ENCODE measurements at places on chromosomes 3 and 15.
A peak's percentile ranks its signal among the peaks of the same experiment; 100 is the strongest.

GRCh38 chr15:38085931-38086568 is 151.6 kb downstream of the TMCO5A start:
- peak; percentile 25 for DNase-seq

DNA sequence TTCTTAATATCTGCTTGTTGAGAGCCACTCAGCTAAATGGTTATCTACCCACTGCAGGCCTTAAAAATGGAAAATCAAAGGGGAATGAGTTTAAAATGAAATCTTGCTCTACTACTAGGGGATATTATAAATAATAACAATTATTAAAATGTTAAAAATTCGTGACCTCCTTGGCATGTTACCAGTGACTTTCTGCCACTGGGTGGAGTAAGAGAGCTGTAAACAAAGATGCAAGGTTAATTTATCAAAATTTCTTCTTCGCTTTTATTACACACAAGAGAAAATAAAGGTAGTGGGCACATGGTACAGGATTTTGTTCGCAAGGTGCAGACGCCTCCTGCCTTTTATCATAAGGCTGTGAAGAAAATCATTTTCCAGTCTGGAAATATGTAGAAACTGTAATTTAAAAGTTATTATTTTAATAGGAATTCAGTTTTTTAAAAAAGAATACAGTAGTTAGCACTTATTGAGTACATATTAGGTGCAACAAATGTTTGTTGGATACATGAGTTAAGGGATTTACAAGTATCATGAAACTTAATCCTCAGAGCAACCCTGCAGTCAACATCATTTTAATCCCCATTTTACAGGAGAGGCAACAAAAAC is 272.6 kb downstream of the SUCLG2 start:
- peak; percentile 64 for DNase-seq

DNA sequence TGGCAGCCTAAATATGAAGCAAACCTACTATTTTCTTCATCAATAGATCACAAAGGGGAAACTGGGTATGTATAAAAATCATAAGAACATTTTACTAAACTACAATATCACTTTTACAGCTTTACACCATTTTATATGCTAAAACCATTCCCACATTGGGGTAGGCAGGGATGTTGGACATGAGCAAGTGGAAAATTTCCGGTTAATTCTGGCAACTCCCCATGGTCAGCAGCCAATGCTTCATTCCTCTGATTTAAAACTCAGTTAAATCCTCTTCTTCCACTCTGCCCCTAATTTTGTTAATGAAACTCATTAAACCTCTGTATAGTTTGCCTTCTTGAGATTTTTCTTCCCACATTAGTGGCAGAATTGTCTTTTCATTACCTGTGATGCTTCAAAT is 552.5 kb upstream of the NECTIN3 start:
- DNase-seq: no peak

- DNase-seq: peak; percentile 70
Observed at GRCh38 chr3:124837730-124838186, 49.4 kb downstream of the ITGB5 start.

- DNase-seq: peak; percentile 83
Observed at GRCh38 chr3:10286596-10287295, 6.0 kb downstream of the GHRL start.

DNA sequence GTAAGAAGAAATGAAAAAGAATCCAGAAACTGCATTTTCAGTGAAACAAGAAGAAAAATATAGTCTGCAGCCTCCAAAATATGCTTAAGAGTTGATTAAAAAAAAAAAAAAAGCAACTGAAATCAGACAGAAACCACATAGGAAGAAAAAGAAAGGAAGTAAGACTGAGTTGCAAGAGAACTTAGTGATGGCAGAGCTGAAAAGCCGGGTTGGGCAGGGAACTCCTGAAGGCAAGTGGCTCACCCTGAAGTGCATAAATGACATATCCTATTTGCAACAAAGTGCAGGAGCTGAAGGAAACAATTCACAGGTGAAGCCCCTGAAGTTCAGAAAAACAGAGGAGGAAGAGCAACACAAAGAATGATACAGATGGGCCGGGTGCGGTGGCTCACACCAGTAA is 108.8 kb upstream of the SLC25A36 start:
- DNase-seq: no peak

GRCh38 chr15:57421110-57421509 is 44.8 kb downstream of the CGNL1 start:
- no peak for DNase-seq

- no peak for DNase-seq
Observed at GRCh38 chr15:89088605-89089315, 504 bp downstream of the ABHD2 start.

- no peak for DNase-seq
Observed at GRCh38 chr3:127809211-127809610, 13.1 kb downstream of the MGLL start.

DNA sequence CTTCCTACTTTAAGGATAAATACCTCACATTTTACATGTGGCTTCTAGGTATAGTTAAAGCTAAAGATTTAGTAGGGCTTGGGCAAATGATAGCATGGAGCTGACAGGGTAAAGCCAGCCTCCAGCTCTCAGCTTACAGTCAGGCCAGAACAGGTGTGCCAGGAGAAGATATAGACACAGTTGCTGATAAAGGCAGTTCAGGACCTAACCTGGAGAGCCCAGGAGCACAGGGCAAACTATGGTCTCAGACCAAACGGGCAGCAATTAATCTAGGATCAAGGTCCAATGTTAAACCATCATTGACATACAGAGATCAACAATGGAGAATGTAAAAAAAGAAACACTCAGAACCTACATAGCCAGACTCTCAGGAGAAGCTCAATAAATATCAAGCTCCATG is 4.0 kb downstream of the WDR49 start:
- DNase-seq: no peak

DNA sequence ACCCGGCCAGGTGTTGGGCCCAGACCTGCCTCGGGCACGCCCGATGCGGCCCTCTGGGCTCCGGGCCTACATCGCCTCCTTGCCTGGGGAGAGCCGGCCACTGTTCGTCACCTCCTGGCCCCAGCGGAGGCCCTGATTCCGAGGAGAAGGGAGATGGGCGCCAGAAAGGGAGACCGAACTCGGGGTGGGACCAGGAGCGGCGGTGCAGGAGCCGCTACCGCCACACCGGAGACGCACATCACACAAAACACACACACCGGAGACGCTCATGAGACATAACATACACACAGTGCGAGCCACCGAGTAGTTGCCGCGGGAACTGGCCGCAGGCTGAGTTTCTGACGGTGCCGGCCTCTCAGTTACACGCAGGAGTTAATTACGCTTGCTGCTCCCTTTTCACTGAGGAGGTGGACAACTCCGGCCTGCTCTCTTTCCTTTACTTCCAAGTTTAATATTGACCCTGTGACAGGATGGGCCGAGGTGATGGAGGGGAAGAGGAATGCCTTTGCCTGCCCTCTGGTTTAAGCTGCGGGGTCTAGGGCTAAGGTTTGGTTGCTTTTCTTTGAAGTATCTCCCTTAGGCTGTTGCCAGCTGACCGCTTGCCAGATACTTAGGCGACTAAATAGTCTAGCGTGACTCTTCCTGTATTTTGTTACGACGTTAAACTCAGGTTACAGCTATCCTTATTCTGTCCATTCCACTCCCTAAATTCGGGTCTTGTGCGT is 570 bp downstream of the PCNP start:
- peak; percentile 53 for DNase-seq

GRCh38 chr3:136239094-136239493 is 11.0 kb upstream of the PCCB start:
- no peak for DNase-seq

GRCh38 chr15:47983533-47983932 is 137.3 kb upstream of the SLC24A5 start:
- DNase-seq: peak; percentile 6

- no peak for DNase-seq
Observed at GRCh38 chr3:127544803-127545201, 45.7 kb downstream of the TPRA1 start.

DNA sequence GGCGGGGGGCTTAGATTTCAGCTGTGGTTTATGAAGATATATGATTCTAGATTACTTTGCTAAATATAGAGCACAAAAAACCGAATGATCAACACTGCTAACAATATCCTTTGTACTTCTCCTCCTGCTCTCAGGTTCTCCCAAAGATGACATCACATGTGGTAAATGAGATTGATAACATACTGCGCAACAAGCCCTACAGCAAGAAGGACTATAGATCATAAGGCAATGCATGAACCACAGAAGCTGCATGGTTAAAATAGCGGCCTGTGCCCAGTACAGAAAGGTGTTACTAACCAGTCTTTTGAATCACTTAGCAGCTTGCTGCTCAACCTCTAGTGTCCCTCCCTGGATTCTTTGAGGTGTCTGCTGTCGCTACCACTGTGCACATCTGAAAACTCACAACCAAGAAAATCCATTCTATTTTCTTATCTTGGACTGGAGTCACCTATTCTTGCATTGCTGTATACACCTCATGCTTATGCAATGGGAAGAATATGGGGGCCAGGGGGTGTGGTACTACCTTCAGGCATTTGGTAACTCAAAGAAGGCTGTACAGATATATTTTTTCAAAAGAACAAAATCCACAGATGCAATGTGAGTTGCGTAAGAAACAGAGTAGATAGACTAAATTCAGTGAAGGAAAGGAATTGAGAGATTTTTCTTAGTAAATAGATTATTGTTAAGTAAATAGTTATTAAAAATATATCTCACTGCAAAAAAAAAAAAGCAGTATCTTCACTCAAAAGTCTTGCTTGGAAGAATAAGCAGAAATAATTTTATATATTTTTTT is 18.2 kb downstream of the SSR3 start:
- no peak for DNase-seq

DNA sequence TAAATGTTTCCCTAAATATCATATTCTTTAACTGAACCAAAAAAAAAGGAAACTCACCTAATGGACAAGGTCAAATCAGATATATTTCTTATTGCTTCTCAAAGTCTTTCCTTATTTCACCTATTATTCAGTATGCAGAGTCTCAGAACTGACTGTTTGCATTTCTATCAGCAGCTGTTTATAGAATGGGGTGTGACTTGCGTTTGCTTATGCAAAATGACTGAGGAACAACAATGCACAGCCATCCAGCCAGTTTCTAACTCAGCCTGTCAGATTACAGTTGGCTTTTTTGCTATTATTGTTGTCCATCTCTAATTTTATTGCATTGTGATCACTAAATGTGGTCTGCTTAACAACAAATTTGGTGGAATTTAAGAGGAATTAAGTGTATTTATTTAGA is 40.7 kb downstream of the RAB27A start:
- DNase-seq: no peak

- no peak for DNase-seq
Observed at GRCh38 chr3:71120012-71120411, 463.5 kb downstream of the FOXP1 start.

DNA sequence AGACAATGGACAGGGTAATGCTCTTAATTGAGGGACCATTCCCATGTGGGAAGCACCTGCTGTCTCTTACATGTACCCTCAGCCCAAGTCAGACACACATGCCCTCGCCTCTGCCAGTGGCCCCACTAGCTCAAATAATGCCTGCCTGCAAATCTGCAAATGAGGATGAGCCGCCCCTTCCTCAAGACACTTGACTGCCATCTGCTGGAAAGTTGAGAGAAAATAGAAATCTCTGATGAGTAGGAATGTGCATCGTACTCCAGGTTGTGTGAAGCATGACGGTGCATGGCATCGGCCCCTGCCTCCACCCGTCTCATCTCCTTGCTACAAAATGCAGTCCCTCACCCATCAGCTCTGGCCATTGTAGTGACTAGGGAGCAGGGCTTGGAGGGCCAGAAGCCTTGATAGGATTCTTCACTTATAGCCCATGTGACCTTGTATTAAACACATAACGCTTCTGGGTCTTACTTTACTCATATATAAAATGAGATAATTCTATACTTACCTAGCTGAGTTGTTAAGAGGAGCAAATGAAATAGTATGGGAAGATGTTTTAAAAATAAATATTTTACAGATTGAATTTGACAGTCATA is 6.3 kb upstream of the SCN5A start:
- peak; percentile 52 for DNase-seq

DNA sequence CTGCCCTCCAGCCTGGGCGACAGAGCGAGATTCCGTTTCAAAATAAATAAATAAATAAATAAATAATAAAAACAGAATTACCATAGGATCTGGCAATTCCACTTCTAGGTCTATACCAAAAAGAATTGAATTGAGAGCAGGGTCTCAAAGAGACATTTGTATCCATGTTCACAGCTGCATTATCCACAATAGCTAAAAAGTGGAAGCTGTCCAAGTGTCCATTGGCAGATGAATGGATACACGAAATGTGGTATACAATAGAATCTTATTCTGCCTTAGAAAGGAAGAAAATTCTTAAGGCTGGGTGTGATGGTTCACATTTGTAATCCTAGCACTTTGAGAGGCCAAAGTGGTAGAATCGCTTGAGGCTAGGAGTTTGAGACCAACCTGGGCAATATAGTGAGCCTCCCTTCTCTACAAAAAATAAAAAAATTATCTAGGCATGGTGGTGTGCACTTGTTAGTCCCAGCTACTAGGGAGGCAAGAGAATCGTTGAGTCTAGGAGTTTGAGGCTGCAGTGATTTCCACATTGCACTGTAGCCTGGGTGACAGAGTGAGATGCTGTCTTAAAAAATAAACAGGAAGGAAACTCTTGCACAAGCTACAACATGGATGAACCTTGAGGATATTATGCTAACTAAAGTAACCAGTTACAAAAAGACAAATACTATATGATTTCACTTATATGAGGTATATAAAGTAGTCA is 24.2 kb downstream of the PFKFB4 start:
- peak; percentile 7 for DNase-seq

DNA sequence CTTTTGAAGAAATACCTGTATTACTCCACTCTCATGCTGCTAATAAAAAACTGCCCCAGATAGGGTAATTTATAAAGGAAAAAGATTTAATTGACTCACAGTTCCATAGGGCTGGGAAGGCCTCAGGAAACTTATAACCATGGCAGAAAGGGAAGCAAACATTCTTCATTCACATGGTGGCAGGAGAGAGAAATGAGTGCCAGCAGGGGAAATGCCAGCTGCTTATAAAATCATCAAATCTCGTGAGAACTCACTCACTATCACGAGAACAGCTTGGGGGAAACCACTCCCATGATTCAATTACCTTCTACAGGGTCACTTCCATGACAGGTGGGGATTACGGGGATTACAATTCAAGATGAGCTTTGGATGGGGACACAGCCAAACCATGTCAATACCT is 18.7 kb downstream of the MFSD1 start:
- DNase-seq: no peak

- DNase-seq: no peak
Observed at GRCh38 chr3:171503817-171504216, 43.6 kb upstream of the TNIK start.

DNA sequence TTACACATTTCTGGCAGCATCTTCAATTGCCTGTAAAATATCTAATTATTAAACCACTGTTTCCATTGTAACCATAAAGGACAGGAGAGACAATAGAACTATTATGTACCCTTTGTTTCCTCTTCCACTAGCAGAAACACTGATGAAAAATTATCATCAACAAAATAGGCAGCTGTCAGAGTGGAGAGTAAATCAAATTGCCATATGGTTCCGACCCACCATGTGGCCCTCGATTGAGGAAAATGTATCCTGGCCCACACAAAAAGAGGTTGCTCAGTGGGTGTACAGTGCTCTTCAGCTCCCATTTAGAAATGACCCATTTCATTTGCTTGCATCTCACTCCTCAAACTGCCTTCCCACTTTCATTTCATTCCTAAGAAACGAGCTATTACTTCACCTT is 570.6 kb upstream of the UBE2E2 start:
- no peak for DNase-seq

GRCh38 chr3:26280517-26280916 is 342.1 kb upstream of the LRRC3B start:
- DNase-seq: no peak
